ENCODE measurements at places on chromosomes 6 and 20.

DNA sequence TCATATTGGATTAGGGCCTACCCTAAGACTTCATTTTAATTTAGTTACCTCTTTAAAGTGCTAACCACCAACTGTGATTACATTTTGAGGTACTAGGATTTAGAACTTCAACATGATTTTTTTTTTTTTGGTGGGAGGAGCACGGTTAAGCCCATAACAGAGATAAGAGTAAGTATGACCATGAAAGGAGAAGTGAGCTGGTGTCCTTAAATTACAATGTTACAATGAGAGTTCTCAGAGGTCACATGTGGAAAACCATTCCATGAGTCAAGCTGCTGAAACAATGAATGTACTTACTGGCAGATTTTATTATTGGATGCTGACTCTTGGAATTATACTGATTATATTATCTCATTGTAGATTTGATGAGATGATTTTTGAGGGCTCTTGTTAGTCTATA, 779.3 kb upstream of the CITED2 start:
- no peak for DNase-seq

DNA sequence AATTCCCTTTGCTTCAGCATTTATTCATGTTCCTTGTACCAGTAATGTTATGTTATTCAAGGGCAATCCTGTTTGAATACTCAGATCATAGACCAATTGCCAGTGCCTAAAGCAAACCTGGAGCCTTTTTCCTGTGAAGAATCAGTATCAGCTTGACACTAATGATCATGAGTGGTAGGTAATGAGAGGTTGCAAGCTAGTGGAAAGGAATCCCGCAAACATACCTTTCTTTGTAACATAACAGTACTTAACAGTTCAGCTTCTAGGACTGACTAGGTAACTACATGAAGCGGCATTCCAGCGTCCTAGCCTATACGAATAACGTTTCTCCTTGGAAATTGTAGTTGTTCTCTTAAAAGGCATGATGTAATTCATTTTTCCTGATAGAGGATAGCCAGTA, 253.7 kb downstream of the TMEM242 start:
- DNase-seq = no peak

- no peak for DNase-seq
Measured at GRCh38 chr6:2353412-2354137, 108.2 kb upstream of the GMDS start.

GRCh38 chr6:135521431-135521830, 23.9 kb upstream of the AHI1 start:
- DNase-seq = no peak

GRCh38 chr6:154403788-154404187, 47.2 kb upstream of the IPCEF1 start:
- no peak for DNase-seq

DNA sequence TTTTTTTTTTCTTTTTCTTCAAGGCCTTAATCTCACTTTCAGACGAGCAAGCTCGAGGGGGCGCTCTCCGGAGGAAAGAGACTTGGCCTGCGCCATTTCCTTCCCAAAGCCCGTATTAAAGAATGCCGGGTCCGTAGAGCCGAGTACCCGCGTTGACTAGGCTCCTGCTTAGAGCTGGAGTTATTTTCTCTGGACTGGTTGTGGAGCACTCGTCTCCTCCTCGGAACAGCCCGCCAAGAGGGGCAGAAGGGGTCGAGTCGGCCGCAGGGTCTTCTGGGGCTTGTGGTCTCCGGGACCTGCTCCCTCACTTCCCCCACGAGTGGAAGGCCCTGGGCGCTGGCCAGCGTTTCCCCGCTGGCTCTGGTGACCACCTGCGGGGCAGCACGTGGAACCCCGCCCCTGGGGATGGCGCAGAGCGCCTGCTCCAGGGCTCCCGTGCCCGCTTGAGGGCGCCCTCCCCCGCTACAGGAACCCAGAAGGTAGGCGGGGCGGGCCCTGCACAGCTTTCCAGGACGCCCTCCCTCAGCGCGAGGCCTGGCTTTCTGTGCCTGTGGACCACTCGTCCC, 2.7 kb upstream of the MEI4 start:
- DNase-seq = peak; percentile 1

GRCh38 chr6:39524007-39524406, 201.2 kb downstream of the KIF6 start:
- no peak for DNase-seq

GRCh38 chr20:46350986-46351267, 42.6 kb upstream of the CDH22 start:
- DNase-seq = no peak

DNA sequence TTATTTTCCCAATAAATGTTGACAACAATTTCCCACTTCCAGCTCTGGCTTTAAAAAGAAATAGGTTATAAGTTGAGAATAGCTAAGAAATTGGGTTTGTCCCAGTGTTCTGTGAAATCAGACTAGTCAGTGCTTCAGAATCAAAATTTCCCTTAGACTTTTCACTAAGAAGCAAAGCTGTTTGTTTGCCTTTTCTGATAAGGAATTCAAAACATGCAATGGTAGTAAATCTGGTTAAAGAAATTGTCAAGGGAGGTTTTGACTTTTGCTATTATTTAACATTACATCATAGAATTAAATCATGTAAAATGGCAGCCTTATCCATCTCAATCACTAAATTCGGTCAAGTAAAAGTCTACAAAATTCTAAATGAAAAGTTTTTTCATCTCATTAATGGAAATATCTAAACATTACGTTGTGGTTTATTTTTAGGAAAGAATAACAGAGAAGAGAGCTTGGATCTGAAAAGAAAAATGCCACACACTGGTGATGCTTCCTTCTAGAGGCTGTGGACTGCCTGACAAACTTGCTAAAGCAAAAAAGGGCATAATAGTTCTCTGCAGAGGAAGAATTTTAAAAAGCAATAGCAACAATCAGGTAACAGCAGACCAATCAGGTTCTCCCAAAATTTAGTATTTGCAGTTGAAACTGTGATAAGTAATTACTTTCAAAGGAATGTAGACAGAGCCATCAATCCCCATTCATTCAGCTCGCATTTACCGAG, 36.4 kb downstream of the PLAGL1 start:
- DNase-seq = no peak

- no peak for DNase-seq
Measured at GRCh38 chr6:75150685-75151412, 55.0 kb downstream of the COL12A1 start.

DNA sequence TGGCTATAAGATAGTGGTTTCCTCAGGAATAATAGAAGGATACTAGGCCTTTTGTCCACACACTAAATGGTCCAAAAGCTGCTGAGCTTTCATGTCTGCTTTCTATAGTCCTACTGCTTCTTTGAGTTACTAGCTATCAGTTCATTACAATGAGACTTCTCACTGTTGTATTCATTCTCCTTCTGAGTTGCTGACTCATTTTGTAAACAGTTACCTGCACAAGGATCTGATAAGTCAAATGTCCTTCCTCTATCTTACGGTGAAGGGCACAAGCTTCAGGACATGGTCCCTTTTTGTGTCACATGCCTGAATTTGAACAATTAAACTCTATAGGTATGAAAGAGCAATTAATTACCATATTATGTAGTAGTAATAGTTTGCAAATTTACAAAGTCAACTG, 90.5 kb downstream of the MAN1A1 start:
- DNase-seq = no peak

GRCh38 chr6:74222768-74223333, 526.8 kb downstream of the CD109 start:
- DNase-seq = no peak

DNA sequence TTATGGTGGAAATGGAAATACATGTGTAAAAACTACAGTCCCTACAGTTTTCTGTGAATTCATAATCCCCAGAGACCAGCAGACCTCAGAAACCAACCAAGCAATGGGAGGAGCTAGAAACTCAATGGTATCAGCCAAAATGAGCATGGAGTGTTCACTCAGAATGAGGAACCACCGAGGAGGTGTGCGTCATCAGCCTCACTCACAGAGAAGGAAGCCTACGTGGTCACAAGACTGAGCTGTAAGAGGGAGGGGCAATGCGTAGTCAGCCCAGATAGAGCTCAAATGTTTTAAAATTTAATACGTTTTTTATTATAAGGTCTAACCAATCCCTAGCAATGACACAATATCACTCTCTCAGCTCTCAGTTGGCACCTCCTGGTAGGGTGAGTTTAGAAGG, 17.4 kb downstream of the MYLK4 start:
- DNase-seq = peak; percentile 42

DNA sequence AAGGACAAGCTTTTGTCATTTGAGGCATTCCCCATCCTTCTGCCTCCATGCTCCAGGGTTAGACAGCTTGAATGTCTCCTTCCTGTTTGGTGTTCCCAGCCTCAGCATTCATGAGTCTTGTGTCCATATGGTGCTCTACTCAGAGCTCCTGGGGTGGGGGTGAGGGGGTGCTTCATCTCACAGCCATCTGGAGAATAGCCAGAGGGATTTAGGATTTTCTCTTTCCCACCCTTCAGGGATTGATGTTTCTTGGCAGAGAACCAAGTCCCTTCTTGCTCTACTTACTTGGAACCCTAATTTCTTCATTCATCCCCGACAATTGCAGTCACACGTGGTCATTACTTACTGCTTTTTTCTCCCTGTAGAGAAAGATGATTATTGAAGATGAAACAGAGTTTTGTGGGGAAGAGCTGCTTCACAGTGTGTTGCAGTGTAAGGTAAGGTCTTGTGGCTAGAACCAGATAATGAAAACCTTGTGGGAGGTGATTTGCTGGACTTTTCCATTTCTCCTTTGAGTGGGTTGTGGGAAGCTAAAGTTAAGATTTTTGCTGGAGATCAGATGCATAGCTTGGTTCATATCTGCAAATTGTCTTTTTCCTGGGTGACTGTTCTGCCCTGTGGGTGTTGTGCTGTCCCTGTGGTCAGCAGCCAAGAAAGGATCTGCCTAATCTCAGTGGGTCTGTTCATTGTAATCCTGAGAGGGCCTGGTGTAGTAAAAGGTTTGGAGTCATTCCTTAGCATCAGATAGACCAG, 18.6 kb downstream of the CMTR1 start:
- DNase-seq = no peak

- peak; percentile 98 for DNase-seq
Measured at GRCh38 chr6:31815025-31815838, at the start of the genes HSPA1A and HSPA1L. TSS of gene HSPA1A (plus strand) at chr6:31815543. CDS start at chr6:31815757, 214 bp downstream. TSS of gene HSPA1L (minus strand) at chr6:31815283. CDS start at chr6:31811972, 3,311 bp downstream.

DNA sequence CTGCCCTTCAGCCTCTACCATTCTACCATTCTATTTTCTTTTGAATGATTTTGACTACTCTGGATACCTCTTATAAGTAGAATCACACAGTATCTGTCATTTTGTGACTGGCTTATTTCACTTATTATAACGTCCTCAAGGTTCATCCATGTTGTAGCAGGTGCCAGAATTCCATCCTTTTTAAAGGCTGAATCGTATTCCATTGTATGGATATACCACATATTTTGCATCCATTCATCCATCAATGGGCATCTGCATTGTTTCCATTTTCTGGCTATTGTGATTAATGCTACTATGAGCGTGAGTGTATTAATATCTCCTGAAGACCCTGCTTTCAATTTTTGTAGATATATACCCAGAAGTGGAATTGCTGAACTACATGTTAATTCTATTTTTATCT, 105.5 kb downstream of the SYNE1 start:
- no peak for DNase-seq

- DNase-seq = no peak
Measured at GRCh38 chr6:19713984-19714383, 123.2 kb upstream of the ID4 start.

GRCh38 chr6:167150941-167151549, 6.7 kb downstream of the GPR31 start:
- DNase-seq = no peak

DNA sequence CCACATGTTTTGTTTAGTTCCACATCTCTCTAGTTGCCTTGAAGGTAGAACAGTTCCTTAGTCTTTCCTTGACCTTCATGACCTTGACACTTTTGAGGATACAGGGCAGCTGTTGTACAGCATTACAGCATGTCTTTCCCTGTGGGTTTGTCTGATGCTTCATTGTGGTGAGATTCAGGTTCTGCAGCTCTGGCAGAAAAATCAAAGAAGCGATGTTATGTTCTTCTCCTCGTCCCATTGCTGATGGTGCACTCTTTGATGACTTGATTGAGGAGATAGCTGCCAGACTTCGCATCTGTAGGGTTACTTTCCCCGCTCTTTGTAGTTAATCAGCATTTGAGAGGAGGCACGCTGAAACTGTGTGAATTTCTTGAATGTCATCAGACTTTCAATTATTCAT, 12.0 kb downstream of the CEBPB start:
- no peak for DNase-seq

DNA sequence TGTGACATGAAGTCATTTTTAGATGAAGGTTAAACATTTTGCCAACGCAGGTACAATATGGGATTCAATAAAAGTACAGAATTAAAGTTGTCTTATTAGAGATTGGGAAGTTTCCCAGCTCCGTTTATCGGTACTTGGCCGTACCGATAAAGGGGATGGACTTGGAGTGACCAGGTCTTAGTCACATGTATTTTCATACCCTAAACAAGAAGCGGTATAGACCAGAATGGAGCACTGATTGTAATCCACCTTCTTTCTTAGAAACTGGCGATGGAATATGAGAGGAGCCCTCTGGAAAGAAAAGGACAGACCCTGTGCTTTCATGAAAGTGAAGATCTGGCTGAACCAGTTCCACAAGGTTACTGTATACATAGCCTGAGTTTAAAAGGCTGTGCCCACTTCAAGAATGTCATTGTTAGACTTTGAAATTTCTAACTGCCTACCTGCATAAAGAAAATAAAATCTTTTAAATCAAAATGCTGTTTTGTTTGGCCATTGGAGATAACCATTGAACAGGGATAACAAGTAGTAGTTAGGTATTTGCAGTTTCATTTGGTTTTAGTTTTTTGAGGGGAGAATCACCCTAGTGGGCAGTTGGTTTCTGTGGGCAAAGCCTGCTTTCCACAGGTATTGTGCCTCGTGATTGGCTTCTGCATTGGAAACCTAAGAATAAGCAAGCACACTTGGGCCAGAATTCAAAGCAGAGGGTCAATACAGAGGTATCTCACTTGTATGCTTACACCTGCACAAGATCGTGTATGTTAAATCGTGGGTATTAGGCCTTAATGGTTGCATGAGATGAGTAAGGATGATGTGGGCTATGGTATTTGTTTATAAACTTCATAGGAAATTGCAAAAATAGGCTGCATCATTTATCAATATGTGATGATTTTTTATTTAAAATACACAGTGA, 11.2 kb upstream of the ZNFX1 start:
- no peak for DNase-seq

- no peak for DNase-seq
Measured at GRCh38 chr6:132443206-132443605, 41.9 kb upstream of the MOXD1 start.

GRCh38 chr20:49765846-49766541, 46.6 kb upstream of the SLC9A8 start:
- no peak for DNase-seq

- no peak for DNase-seq
Measured at GRCh38 chr6:33171880-33172687, 20.2 kb downstream of the COL11A2 start.

GRCh38 chr20:37931153-37931922, 28.4 kb downstream of the VSTM2L start:
- no peak for DNase-seq

Data from substantia nigra (tissue), 51 donors.